Neuronal stem cell (in vitro differentiated cells): ENCODE measurements at places on chromosomes 2 and 18.

DNA sequence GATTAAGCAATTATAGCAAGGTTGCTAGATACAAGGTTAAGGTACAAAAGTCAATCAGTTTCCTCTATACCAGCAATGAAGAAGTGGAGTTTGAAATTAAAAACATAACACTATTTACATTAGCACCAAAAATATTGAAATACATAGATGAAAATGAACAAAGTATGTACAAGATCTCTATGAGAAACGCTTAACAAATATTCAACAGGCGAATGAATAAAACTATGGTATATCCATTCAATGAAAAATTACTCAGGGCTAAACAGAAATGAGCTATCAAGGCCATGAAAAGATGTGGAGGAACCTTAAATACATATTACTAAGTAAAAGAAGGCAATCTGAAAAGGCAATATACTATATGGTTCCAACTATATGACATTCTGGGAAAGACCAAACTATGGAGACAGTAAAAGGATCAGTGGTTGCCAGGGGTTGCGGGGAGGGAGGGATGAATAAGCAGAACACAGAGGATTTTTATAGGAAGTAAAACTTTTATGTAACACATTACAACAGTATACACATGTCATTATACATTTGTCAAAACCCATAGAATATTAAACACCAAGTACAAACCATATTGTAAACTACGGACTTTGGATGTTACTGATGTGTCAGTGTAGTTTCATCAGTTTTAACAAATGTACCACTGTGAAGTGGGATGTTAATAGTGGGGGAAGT lies 62.1 kb downstream of the RMDN2 start:
- no peak for DNase-seq

GRCh38 chr18:35071819-35072247 lies 30.6 kb downstream of the MAPRE2 start:
- DNase-seq: no peak

DNA sequence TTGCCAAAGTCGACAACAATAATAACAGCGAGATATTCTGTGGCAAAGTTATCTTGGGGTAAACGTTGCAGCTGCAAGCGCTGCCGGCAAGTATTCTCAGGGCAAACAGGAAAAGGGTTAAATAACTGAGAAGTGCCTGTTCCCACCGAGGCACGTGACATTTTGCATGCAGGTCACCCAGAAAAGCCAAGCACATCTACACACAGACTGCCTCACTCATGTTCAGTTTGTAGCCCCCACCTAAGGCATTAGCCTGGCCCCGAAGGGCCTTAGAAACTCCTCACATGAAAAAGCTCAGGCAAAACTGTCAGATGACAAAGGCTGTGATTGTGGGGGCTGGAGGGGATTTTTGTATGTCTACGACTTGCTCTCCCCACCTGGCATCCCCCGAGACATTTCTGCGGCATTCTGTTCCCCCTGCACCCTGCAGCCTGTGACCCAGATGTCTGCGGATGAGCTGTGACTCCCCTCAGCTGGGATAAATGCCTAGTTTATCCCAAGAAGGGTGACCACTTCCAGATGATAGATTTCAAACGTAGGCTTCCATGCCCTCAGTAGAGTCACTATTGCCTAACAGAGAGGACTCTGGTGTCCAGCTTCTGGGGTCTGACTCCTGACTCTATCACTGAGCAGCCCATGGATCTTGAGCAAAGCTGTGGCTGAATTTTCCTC lies 215.2 kb upstream of the SIX2 start:
- no peak for DNase-seq

DNA sequence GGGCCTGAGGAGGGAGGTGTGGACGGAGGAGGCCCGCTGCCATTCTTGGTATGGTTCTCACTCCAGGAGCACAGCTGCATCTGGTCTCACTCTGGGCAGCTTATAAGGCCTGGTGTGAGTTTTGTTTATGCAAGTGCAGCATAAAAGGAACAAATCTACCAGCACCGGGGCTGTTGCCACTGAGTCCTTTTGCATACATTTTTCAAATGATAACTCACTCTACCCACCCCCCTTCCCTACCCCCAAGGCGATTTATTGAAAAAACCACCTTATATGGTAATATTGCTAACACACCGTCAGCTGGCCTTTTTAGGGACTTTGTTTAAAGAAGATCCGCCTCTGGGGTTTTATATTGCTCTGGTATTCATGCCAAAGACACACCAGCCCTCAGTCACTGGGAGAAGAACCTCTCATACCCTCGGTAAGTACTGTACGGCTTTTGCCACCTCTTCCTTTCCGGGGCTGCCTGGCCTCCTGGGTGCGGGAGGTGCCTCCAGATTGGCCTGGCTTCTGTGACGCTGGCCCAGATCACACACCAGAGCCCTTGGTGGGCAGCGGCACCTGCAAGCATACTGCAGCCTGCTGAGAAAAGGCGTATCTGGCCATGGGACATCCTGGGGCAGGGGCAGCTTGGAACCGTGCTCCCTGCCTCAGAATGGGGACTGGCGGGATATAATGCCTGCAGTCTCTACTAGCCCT lies at the start of gene ACTG2:
Gene ACTG2, plus strand, starts transcription at position 378 of the 699 bp plus-strand sequence. CDS start 8,304 bp downstream, outside the sequence.
- no peak for DNase-seq

GRCh38 chr2:207704671-207705070 lies 6.8 kb upstream of the CCNYL1 start:
- no peak for DNase-seq

GRCh38 chr18:59087391-59087790 lies 52.3 kb upstream of the SEC11C start:
- no peak for DNase-seq

DNA sequence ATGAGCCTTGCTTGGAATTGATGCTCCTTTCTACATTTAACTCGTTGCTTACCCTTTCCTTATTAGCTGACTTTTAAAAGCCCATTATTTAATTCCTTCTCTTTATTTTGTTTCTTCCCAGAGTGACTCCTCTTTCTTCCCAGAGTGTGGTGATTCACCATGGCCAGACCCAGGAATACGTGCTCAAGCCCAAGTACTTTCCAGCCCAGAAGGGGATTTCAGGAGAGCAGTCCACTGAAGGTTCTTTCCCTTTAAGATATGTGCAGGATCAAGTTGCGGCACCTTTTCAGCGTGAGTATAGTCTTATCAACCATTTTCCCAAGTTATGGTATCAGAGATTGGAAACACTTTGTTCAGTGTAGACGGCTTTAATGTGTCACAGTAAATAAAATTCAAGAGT lies 163.7 kb downstream of the LTBP1 start:
- no peak for DNase-seq

- no peak for DNase-seq
Measured at GRCh38 chr2:235347691-235348090, 146.2 kb upstream of the AGAP1 start.

DNA sequence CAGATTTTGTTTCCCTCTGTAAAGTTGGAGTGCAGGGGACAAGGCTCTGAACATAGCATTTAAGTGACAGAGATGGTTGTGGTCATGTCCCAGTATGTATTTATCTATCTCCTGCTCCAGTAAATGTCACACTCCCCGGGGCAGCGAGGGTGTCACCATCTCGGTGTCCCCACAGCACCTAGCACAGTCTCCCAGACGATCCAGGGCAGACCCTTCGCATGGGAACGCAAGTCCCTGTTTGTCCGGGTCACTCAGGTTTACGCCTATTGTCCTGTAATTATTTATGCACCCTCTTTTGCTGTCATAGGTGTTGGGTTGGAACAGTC lies 12.6 kb upstream of the NTSR2 start:
- DNase-seq: no peak

DNA sequence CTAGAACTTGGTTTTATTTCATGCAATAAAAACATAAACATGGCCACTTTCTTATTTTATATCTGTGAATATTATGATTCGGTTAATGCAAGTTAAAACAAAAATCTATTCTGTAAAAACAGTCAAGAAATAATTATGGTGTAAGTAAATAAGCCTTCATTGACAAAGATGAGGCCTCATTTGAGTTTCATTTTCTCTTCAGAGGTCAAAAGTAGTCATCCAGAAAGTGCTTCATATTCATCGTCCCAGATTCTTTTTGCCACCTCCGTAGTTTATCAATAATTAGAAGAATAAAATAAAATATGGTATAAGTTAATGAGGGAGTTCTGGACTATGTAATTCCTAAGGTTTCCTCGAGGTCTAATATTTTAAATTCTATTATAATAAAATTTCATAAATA lies 19.4 kb upstream of the HNRNPA3 start:
- DNase-seq: no peak

DNA sequence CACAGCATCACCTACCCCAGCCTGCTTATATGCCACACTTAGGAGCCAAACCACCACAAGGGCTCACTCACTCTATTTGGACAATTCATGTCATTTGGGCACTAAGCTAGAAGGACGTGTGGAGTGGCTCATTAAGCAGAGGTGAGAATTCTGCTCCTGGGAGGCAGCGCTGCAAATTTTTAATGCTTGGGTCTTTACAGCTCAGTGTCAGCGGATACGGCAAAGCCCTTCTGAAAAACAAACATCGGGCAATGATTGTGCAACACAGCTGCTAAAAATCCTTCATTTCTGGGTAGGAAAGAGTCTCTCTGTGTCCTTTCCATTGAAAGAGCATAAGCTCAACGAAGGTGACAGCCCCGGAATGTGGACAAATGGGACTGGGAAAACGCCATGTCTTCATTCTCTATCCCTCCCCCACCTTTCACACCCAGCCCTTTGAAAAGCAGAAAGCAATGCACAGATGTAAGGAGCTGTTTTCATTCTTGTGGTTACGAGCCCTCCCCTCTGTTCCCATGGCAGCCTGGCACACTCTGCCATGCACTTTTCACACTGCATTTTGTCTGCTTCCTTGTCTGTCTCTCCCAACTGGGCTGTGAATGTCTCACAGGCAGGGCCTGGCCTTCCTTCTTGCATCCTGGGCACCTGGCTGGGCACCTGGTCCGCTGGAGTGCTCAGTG lies 16.0 kb downstream of the TMEM177 start:
- no peak for DNase-seq

DNA sequence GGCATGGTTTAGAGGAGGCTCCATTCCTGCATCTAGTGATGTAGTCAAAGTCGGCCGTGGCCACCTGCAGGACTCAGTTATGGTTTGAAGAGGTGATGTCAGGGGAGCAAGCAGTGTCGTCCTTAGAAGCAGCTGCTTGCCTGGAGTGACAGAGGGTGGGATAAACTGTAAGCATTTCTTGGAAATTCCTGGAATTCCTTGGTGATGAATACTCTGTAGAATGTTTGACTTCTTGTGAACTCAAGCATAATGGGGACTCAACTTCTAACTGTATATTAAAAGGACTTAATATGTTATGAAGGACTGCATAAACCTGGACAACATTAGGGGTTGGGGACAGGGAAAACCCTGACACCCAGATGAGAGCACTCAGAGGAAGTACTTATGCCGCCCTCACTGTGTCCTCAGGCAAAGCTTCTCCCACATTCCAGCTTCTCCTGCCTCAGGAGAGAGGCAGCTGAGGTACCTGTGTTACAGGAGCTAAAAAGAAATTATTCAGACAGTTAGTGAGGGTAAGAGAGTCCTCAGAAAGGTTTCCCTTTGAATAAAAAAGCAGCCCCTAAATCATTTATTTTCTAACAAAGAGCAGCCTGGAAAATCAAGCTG lies 459.9 kb upstream of the CELF4 start:
- DNase-seq: no peak

- DNase-seq: no peak
Measured at GRCh38 chr2:30948130-30948529, 140.9 kb upstream of the CAPN13 start.

GRCh38 chr2:30963184-30963583 lies 155.9 kb upstream of the CAPN13 start:
- DNase-seq: no peak

- no peak for DNase-seq
Measured at GRCh38 chr18:23994361-23994902, 20.1 kb upstream of the TTC39C start.

GRCh38 chr2:10246370-10246769 lies 56.3 kb upstream of the HPCAL1 start:
- DNase-seq: no peak

DNA sequence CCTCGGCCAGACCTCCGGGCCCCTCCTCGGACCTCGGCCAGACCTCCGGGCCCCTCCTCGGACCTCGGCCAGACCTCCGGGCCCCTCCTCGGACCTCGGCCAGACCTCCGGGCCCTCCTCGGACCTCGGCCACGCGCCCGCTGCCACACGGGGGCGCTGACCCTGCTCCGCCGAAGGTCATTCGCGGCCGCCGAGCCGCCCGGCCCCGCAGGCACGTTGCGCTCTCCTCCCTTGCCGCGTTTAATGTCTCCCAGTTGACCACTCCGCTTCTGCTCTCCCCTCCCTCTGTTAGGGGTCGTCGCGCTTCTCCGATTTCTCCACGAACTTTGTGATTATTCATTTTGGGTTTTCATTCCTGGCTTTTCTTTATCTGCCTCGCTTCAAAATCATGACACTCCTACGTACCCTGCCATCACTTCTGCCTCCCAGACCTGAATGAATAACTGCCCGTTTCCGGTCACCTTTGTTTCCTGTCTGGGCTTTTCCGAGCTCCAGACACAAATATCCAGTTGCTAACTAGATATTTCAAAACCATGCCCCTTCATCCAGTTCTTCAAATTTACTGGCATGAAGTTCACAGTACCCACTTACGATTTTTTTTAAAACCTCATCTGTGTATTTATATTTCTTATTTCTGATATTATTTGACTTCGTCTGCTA lies 14.8 kb upstream of the COLEC12 start:
- no peak for DNase-seq

DNA sequence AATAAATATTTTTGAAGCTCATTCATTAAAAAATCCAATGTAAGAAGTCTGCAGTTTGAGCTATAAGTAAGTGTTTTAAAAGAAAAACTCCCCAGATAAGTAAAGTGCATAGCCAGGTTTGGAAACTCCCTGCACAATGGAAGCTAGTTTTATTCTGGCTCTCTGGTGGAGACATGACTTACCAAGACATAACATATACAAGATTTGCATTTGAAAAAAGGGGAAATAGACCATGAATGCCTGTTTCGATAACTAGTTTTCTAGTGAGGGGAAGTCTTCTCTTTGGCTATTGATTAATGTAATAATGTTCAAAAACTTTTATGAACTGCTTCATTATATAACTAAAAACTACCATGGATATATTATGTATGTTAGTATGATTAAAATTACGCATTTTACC lies 435.2 kb downstream of the ARHGAP15 start:
- no peak for DNase-seq

DNA sequence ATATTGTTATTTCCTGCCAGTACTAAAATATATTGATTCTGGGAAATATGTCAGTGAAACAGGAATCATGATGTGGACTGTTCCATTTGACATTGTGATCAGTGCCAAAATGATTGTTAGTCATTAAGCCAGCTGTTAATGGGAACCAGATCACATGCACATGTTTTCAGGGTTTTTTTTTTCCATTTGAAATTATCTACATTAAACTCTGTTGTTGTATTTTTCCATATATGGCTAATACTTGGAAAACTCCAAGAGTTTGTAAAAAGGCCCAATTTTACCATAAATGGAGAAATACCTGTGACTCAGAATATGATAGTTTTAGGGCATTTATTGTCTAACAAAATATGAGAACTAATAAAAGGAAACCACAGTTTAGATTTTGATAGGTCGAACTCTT lies 13.4 kb downstream of the ITGAV start:
- DNase-seq: no peak
